ENCODE measurements at places on chromosomes 16 and 17. TPM values are rescaled to one million over a fixed set of nuclear protein-coding genes. Genes with fewer than 3 reads are reported as not detected.

DNA sequence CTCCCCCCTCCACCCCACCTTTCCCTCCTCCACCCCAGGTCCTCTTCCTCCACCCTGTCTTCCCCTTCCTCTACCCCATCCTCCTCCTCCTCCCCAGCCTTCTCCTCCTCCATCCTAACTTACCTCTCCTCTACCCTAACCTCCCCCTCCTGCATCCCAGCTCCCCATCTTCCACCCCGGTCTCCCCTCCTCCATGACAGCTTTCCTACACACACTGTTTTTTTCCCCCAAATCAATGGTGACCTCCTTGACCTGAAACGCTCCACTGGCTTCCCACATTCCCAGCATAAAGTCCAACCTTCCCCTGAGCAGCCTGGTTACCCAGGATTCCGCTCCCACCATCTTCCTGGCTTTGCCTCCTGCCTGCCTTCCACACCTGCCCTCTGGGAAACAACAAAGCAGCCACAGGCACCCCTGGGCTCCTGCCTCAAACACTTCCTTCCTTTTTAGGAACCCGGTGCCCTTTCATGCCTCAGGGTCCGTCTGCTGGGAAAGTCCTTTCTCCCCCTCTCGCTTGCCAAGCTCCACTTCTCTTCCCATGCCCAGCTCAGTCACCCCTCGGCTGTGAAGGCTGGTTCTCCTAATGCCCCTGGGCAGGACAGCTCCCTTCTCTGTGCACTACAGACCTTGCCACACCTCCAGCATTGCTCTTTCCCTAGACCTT is 2.1 kb downstream of the RGS9 start:
- no peak for DNase-seq

- DNase-seq = no peak
These were observed 2093.4 kb downstream of the TP53TG3F start for GRCh38 chr16:35552763-35553162.

QRICH2 gene
- 2.6 TPM for total RNA-seq

GRCh38 chr17:58329035-58329809 is 627 bp upstream of the TSPOAP1 start:
- DNase-seq = no peak
